ENCODE measurements at places on chromosomes 4 and X.
A peak's percentile ranks its signal among the peaks of the same experiment; 100 is the strongest.

DNA sequence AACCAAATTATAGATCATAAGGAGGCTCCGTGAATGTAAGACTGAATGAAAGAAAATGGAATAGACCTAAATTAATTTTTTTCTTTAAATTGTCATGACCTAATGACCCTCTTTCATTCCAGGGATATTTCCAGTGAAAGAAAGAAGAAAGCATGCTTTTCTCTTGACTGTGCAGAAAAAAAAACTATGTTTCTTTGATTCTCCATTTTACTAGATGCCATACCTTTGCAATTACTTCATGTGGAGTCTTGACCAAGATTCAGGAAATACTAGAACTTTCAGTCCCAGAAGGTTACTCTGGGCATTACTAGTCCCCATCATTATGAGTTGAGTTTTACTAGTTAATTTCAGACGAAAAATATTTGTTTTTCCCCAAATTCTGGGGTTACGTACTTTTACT, 6.4 kb upstream of the COMMD8 start:
- DNase-seq = peak; percentile 53

GRCh38 chr4:25810461-25811373, 52.1 kb downstream of the SEL1L3 start:
- no peak for DNase-seq

GRCh38 chr4:97105347-97106099, 1037.8 kb downstream of the STPG2 start:
- DNase-seq = no peak

- peak; percentile 49 for DNase-seq
Observed at GRCh38 chr4:105022811-105023667, 123.6 kb upstream of the TET2 start.

DNA sequence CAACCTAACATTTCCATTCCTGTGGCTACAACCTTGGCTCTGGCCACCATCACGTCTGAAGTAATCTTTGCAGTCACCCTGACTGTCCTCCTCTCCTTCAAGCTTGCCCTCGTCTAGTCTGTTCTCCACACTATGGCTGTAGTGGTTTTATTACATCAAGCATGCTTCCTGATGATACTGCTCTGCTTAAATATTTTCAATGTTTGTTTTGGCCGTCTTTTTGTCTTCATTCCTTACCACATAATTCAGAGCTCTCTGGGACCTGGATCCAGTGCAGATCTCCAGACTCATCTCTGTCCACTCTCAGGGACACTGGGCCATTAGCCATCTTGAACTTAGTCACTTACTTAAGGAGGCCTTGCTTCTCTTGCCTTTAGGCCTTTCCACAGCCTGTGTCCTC, 27.7 kb upstream of the FREM3 start:
- DNase-seq = peak; percentile 23

- no peak for DNase-seq
Observed at GRCh38 chr4:128347930-128348660, 60.5 kb upstream of the PGRMC2 start.

- DNase-seq = peak; percentile 30
Observed at GRCh38 chr4:109406337-109406931, 27.2 kb upstream of the SEC24B start.

DNA sequence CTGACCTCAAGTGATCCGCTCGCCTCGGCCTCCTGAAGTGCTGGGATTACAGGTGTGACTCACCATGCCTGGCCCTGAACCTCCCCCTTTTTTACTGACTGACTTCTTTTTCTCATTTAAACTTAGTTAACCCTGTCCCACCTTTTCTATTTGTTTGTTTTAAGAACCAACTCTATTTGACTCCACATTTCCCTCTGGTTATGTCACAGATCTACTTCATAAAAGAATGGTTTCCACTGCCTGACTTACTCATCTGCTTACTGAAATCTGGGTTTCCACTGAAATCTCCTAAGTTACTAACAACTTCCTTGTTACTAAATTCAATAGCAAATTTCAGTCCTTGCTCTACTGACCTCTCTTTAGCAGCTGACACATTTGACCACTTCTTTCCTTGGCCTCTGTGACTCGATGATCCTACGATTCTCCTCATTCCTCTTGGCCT, 28.0 kb upstream of the NSUN7 start:
- no peak for DNase-seq

- DNase-seq = no peak
Observed at GRCh38 chr4:141346144-141346543, 125.4 kb downstream of the ZNF330 start.

- no peak for DNase-seq
Observed at GRCh38 chrX:65841263-65841662, 173.8 kb downstream of the MSN start.

GRCh38 chr4:14379183-14379582, 623.1 kb upstream of the CPEB2 start:
- peak; percentile 19 for DNase-seq

- DNase-seq = peak; percentile 54
Observed at GRCh38 chrX:110284159-110284558, 33.7 kb downstream of the AMMECR1 start.

GRCh38 chr4:185341841-185342240, 53.9 kb downstream of the LRP2BP start:
- DNase-seq = no peak

DNA sequence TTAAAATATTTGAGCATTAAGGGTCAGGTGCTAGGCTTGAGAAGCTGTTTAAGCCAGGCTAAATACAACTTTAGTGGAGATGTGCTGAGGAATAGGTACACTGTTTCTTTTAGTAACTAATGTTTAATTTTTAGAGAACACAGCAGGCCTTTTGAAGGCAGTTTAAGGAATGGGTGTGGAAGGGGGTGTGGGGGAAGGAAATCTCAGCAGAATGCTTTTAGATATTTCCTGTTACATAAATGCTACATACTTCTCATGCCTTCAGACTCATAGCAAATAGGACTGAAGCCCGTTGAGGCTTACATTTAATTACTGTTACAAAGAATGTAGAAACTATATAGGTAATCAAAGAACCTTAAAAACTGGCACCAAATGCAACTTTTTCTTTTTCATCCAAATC, 66.3 kb downstream of the WWC2 start:
- no peak for DNase-seq

DNA sequence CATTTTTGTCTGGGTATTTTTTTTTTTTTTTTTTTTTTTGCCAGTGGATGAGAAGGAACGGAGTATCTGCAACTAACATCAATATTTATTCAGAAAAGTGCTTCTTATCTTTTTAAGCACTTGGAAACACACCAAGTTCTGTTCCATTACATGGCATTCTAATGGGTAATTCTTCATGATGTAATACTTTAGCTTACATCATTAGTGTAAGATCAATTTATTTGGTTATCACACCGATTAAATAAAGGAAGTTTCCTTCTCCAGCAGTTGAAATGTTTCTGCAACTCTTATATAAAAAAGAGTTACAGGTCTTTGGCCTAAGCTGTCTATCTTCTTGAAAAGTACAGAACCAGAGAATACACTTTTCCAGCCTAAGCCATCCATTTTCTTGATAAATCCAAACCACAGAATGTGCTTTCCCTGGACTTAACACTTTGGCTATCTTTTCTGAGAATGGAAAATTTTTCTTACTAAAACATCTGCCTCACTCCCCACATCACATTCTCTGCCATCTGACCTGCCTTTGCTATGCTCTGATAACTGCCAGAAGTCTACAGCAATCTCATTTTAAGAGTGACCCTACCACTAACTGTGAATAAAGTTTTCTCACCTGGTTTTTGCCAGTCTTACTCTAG, 191.9 kb upstream of the MAB21L2 start:
- DNase-seq = no peak

GRCh38 chr4:2043396-2044118, 15.6 kb upstream of the NAT8L start:
- no peak for DNase-seq

DNA sequence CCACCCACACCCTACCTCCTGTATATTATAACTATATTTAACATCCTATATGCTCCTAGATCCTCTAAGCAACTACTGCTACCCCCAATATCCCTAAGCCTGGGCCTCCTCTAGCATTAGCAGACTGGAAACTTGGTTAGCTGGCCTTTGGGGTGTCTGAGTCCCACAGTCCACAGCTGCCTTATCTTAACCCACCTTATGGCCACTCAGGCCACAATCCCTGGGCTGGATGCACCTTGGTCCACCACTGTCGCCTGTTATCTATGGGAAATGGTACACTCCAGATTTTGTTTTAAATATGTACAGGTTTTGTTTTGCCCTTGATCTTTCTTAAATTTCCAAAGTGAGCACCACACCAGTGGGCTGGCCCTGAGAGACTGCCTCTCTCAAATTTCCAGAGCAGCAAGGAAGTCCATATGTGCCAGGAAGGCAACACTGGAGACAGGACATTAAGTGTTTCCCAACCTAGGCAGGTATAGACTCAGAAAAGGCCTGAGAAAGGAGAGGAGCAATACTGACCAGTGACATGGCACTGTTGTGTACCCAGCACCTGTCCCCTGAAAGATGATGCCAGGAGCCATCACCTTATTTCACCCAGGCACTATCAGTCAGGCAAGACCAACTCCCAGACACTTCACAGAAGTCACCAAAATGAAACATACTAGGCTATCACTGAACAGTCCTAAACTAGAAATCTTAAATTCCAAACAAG, 921 bp downstream of the PFKFB1 start:
- DNase-seq = no peak

GRCh38 chr4:15649914-15650545, 5.1 kb downstream of the FBXL5 start:
- DNase-seq = peak; percentile 23

GRCh38 chrX:19630228-19630627, 114.9 kb upstream of the MAP3K15 start:
- no peak for DNase-seq

DNA sequence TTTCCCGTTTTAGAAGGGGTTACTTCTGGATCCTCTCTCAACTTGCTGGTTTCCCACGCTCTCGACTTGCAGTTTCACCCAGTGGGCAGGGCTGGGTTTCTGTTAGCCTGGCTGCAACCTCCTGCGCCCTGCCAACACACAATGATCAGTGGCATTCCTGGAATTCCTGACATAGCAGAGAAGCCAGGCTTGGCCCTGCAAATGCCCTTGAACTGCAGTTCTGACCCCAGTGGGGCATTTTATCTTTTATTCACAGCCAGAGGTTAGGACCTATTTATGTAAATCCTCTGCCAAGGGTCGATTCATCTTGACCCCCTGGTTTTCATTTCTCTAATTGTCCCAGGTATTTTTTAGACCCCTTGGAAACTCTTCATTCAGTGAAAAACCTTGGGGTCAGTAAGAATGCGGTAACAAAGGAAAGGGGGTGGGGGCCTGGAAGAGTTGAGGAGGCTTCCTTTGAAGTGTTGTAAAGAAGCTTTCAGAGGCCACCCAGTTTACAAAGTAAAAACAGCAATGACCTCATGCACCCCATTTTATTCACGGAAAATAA, 217.6 kb downstream of the ZNF674 start:
- peak; percentile 58 for DNase-seq

GRCh38 chr4:27592738-27593137, 732.1 kb downstream of the STIM2 start:
- DNase-seq = no peak

- DNase-seq = no peak
Observed at GRCh38 chrX:5810636-5811035, 418.0 kb downstream of the NLGN4X start.

- DNase-seq = no peak
Observed at GRCh38 chr4:2961811-2962441, 1.3 kb downstream of the NOP14 start.

DNA sequence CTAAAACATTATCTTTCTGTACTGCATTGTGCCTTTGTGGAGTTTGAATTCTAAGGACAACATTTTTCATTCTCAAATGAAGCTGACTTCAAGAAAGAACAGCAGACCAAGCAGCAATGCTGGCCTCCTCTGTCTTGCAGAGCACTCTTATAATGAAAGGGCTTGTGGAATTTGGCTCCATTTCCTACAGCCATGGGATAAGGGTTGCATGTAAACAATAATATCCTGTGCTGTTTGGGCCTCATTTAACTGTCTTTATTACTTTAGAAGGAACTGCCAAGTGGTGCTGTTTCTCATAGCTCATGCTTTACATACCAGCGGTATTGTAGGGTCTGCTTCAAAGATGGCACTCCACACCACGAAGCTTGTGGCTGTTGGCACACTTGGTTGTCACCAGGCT, 111.4 kb upstream of the EOLA2 start:
- no peak for DNase-seq

GRCh38 chrX:7083021-7083420, 64.5 kb upstream of the STS start:
- DNase-seq = no peak

GRCh38 chr4:113772319-113772718, 10.8 kb upstream of the CAMK2D start:
- DNase-seq = no peak

DNA sequence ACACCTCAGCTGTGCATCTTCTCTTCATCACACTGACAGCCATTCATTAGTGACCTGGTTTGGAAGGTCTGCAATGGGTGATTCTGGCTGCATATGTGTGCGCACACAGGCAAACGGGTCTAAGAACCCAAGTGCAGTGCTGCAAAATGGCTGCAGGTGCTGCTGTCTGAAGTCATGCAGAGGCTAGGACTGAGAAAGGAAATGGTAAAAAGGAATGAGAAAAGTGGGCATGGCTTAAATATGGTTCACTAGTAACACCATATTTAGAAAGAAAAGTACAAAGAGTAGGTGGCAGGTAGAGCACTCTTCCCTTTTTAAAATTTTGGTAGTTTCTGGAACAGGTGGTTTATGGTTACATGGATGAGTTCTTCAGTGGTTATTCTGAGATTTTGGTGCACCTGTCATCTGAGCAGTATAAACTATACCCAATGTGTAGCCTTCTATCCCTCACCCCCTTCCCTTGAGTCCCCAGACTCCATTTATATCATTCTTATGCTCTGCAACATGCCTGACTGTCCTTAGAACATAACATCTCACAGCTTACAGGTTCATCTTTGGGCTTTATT, 78.4 kb downstream of the CCNG2 start:
- DNase-seq = no peak

DNA sequence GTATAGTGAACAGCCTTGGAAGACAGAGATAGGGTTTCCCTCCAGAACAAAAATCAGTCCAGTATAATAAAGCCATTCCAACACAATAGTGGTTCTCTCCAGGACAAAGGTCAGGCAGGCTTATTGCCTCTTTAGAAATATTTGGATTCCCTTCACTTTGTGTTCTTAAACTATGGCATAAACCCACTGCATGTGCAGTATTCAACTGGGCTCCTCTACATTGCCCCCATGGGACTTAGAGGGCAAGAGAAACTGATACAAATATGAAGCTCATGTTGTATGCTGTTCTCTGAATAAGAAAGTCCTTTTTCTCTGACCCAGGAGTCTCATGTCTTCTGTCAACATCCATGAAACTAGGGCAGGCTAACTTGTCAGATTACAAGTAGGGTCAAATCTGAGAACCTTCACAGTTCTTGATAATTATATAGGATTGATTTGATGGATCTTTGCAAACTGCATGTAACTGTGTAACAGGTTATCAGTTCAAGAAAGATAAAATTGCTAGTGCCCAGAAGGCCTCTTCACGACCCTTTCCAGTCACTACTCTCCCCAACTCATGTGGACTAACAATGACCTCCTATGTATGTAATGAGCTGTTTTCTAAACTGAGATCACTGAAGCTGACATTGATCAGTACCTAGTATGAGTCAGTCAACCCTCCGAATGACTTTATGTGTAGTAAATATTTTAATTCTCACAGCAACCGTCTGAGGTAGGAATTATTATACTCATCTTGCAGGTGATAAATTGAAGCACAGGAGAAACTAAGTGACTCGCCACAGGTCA, 31.9 kb upstream of the FAM9C start:
- DNase-seq = no peak

- DNase-seq = no peak
Observed at GRCh38 chrX:153922932-153923857, 2.9 kb downstream of the ARHGAP4 start.

Data from HS-27A (cell line).